ENCODE measurements at places on chromosomes 4 and X. TPM values are rescaled to one million over a fixed set of nuclear protein-coding genes. Genes with fewer than 3 reads are reported as not detected.

SUPT20HL2 gene
- not detected for total RNA-seq

GYPB gene
- total RNA-seq: 7.7 TPM

XKRX gene
- total RNA-seq: not detected

GRCh38 chrX:20066968-20067708, 49.6 kb downstream of the MAP7D2 start:
- no peak for DNase-seq

DNA sequence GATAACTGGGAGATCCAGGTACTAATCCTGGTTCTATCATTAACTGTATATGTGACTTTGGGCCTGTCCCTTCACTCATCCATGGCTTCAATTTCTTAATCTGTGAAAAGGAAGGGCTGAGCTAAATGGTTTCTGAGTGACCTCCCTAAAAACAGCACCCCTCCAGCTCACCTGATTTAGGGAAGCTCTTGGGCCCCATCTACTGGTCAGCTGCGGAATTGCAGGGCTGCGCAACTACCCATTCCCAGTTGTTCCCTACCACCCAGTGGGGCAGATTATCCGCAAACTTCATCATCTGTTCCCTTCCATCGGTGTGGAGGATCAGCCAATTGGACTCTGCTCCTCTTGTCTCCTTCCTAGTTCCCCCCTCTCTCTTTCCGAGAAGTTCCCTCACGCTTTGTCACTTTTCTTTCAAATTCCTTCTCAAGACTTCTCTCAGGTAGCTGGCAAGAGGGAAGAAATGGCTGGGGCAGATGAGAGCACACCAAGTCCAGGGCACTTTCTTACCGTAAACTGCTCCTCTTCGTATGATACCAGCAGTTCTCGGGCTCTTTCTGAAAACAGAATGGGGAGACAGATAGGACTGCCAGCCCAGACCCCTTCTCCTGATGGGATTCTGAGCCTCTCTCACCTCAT, 5.8 kb downstream of the LAS1L start:
- DNase-seq: peak; percentile 51
